ENCODE measurements at places on chromosomes 5 and 9.
A peak's percentile ranks its signal among the peaks of the same experiment; 100 is the strongest.

DNA sequence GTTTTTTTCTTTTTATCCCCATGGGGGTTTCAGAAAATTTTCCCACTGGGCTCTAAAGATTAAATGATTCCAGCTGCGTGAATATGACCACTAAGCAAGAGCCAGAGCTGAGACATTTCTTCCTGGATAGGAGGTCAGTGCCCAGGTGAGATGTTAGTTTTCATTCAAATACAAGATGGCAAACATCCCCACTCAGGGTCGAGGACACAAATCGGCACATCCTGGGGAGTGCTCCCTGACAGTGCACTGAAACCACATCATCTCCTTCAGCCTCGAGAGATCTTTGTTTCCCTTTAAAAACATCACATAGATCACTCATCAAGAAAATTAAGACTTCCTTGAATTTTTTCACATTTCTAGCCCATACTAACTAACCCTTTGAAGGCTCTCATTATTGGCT, 273.2 kb upstream of the PANK3 start:
- DNase-seq = no peak

- no peak for DNase-seq
Measured at GRCh38 chr5:140116716-140117115, 2.8 kb downstream of the PURA start.

GRCh38 chr5:132272311-132273210, 15.1 kb downstream of the PDLIM4 start:
- DNase-seq = peak; percentile 62

DNA sequence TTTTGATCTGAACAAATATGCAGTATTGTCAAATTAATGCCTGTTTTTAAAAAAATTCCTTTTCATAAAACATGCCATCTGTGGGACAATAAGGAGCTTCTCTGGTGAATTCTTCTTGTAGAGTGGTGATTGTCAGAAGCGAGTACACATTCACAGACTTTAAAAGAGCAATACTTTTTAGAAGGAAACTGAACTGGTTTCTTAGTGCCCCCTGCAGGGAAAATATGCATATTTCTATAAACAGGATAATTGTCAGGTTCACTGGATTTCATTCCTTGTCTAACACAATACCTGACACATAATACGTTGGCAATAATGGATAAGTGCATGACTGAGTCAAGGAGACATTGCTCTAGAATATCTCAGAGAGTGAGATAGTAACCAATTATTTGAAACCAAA, 133.7 kb downstream of the KIF4B start:
- DNase-seq = peak; percentile 26

GRCh38 chr5:130715541-130715940, 449.5 kb downstream of the HINT1 start:
- DNase-seq = no peak

DNA sequence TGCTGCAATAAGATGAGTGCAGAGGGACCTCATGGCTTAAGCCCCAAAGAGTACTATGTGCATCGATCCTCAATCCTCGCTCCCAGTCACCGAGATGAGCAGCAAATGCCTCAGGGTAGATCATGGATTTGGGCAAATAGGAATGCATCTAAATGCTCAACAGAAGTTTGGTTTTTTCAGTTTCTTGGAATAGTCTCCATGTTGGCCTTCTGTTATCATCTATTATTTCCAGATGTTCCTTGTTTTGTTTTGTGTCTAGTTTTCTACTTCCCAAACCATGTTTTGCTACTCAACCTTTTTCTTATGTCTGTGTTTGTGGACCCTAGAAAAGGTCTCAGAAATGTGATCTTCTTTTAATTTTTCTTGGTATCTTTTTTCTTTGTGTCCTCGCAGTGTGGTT, 43.5 kb upstream of the RASGRF2 start:
- no peak for DNase-seq

GRCh38 chr5:150184990-150185912, 4.6 kb upstream of the SLC6A7 start:
- no peak for DNase-seq

GRCh38 chr5:129739773-129740172, 8.1 kb upstream of the MINAR2 start:
- DNase-seq = no peak

GRCh38 chr5:164742025-164742424, 1236.6 kb downstream of the MAT2B start:
- DNase-seq = no peak

DNA sequence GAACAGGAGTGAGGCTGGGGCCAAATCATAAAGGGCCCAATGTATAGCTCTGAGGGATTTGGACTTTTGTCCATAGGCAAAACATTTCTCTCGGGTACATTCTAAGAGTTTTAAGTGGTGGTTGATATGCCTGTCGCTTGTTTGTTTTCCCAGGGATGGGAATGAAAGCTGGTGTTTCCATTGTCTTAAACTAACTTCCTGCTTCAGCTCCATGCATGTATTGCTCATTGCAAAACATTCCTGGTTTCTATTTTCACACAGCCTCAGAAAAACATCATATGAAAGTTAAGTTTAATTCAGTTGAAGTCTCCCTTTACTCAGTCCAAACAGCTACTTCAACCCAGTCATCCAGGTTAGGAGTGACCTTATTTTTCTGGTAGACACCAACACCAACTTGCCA, 235.0 kb downstream of the ACTL7B start:
- no peak for DNase-seq

- DNase-seq = no peak
Measured at GRCh38 chr9:89433826-89434225, 64.1 kb downstream of the SEMA4D start.

DNA sequence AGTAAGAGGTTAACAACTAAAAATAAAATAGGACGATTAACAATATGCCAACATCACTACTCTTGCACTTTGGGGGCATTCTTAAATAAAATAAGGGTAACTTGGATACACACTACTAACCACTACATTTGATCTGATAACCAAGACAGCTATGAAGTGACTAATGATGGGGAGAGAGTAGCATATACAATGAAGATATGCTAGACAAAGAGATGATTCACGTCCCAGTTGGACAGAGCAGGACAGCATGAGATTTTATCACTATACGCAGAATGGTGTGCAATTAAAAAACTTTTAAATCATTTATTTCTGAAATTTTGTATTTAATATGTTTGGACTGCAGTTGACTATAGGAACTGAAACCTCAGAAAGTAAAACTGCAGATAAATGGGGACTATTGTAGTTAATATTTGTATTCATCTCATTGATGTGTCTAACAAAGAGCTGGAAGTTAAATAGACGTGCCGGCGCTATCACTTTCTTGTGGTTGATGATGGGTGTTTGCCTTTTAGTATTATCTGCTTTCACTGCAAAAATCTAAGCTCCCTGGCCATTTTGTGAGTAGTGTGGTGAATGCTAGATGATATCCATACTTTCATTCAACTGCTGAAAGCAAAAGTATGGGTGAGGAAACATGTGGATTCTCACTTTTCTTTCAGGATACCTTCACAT, 18.7 kb downstream of the GIN1 start:
- DNase-seq = no peak

DNA sequence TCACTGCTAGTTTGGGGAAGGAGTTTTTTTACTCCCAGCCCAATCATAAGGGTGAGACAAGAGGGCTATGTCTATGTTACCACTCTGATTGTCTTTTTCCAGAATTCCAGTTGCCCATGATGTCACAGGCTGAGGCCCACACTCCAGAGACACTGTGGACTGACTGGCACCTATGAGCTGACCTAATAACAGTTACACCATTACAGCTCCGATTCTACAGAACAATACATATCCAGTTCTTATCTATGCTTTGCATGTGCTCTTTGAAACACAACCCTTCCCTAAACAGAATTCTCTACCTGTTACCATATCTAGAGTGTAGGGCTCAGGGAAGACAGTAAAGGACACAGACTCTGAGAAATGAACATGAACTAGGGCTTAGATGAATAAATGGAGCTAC, 45.7 kb upstream of the ALDOB start:
- no peak for DNase-seq

DNA sequence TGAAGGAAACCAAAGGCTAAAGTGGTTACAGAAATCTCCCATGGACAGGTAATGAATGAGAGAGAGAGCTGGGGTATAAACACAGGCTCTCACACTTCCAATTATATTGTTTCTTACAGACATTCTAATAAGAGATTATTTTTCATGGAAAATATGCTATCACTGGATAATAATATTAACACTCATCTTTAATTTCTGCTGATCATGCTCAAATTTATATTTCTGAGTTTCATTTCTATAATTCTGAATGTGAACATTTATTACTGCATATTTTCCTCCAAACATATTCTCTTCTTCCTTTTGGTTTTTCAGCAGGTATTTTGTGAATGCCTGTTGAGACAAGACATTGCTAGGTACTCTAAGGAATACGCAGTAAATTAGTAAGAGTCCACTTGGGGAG, 410.2 kb upstream of the DAP start:
- DNase-seq = no peak

Measured in AML-193 (cell line).